ENCODE measurements at places on chromosomes 16 and 17.

- no peak for DNase-seq
Observed at GRCh38 chr17:74775409-74776043, 619 bp downstream of the NAT9 start.

- no peak for DNase-seq
Observed at GRCh38 chr16:30356401-30357084, 1.4 kb upstream of the CD2BP2 start.

DNA sequence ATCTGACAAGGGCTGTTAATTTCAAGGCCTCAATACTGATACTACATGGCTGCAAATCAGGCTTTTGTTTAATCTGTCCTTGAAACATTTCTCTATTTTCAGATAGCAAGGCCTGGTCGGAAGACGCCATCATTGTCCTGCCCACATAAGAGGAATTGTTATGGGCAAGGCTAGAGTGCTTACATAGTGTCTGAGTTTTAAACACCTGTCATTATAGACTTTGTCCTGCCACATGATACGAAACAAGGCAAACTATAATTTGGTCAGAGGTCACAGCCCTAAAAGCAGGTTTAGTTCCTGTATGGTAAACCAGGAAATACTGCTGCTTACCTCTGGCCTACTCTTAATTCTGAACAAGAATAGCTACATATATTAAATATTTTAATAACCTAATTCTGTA, 104.4 kb downstream of the SSH2 start:
- no peak for DNase-seq

- no peak for DNase-seq
Observed at GRCh38 chr17:77441130-77441920, 300.6 kb downstream of the SEC14L1 start.

DNA sequence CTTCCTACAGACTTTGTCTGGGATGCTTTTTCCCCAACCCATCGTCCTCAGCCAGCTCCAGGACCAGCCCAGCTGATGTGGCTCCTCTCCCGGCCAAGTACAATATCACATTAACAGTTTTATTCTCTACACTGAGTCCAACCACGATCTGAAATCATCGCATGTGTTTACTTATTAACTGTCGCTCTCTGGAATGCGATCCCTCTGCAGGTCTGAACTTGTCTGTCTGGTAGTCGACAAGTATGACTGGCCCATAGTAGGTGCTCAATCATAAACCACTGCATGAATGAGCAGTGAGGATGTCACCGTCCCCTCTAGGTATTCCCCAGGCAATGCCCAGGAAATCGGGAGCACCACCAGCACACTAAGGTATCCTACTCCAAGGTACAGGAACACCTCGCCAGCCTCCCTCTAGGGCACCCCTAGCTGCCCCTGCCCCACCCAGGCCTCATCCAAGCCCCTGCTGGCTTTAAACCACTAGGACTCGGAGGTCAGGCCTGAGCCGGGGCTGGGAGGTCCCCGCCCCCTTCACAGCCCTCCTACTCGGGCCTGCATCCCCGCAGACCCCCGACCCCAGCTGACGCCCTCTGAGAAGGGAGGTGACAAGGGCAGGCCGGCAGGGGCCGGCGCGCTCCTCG, 27.7 kb downstream of the RTN4RL1 start:
- DNase-seq = no peak

All from right renal cortex interstitium (tissue), 3 donors.